ENCODE measurements at places on chromosomes 6 and 20.

GRCh38 chr6:28635547-28636158 lies 110.0 kb downstream of the GPX5 start:
- ATAC-seq: no peak

GRCh38 chr6:157813191-157813590 lies 9.9 kb upstream of the SNX9 start:
- ATAC-seq: no peak

- ATAC-seq: no peak
Measured at GRCh38 chr20:4684837-4685413, 36.8 kb upstream of the PRND start.

DNA sequence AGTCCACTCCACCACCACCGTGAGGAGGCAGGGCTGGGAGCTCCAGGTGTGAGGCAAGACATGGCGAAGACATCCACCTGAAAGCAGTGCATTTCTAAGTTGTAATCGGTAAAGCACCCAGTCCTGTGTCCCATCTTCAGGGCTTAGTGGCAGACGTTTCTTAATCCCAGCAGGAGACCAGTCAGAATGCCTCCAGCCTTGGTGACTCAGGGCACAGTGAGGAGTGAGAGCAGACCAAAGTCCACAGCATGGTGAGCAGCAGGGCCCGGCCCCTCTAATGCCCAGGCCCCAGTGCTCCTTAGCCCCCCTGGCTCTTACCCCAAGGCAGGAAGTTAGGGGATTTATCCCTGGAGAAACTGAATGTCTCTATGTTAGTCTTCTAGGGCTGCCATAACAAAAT lies 183.9 kb downstream of the SYNDIG1 start:
- ATAC-seq: no peak

- peak; percentile 62 for ATAC-seq
Measured at GRCh38 chr20:63896264-63897105, 1.6 kb downstream of the DNAJC5 start.

DNA sequence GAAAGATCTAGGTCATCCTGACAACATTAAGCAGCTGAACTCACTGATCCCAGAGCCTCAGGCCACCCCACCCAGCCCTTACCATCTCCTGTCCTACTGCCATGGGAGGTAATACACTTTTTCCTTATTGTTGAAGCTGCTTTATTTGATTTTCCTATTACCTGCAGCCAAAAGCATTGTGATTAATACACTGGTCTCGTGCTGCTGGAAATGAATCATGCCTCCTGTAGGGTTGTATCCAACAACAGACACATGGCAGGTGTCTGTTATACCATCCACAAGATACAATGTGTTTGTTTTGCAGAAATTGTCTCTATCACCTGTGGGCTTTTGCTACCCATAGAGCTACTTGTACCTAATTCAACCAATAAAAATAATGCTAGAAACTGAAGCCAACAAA lies 34.2 kb downstream of the MYLIP start:
- no peak for ATAC-seq

DNA sequence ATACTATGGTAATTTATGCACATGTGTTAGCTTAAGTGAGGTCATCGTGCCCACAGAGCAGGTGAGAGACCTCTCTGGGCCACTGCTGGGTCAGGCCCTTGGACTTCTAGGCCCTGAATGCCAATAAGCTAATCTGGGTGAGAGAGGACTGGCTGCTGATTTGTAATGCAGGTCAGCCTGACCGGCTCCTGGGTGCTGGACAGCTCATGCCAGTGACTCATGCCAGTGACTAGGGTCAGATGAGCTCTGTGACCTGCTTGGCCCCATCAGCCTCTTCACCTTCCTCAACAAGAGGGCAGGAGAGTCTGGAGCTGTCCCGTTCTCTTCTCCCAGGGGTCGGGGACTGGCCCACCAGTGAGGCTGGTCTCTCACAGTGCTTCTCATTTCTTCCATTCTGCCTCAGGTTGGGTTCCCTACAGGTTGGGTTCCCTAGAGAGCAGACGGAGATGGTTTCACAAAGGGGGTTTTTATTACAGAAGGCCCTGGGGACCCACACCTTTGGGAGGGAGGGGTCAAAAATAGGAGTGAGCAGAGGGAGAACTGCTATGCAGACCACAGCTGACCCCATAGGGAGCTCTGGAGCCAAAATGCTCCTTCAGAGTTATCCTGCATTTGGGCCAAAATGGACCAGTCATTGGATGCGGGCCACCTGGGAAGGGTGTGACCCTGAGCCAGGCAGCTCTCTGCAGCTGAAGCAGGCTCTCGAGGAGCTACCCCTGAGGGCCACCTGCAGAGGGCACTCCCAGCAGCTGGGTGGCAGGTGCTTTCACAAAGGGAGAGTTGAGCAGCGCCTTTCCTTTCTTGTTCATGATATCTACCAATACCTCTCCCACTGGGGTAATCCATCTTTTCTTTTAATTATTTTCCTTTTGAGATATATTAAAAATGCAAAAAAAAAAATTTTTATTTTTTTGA lies 2.2 kb upstream of the OXT start:
- no peak for ATAC-seq

DNA sequence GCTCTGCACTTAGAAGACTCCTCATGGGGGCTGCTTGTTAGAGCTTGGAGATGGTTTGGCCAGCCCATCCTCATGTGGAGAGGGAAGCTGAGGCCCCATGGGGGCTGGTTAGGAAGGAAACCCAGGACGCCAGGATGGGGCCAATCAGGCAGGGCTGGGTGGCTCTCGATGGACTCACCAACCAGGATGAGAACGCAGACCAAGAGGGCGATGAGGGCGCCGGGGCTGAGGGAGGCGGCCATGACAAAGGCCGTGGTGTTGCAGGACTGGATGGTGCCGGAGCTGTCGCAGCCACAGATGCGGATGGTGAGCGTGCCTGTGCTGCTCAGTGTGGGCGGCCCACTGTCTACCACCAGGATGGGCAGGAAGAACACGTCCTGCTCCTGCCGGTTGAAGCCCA lies 59.7 kb downstream of the CD40 start:
- ATAC-seq: no peak

DNA sequence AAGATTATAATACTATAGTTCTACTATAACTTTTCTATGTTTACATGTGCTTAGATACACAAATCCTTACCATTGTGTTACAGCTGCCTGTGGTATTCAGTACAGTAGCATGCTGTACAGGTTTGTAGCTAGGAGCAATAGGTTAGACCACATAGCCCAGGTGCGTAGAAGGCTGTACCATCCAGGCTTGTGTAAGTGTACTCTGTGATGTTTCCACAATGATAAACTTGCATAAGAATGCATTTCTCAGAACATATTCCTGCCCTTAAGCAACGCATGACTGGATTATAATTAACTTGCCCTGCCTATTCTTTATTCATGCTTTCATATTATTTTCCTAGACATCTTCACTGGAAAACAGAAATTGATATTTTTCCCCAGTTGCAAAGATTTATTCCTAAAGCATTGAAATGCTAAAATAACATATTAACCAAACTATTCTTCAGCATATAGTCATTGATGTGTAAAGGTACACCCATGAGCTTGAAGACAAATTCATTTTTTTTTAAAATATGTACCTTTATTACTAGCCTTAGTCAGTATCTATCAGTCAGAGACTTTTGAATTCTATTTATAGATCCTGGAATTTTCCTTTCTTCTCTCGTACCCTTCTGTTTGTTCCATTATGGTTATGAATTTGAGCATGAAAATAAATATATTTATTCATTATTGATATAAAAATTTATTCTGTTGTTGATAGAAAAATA lies 7.2 kb upstream of the CTAGE9 start:
- no peak for ATAC-seq

- ATAC-seq: no peak
Measured at GRCh38 chr6:165543781-165544180, 119.3 kb downstream of the PDE10A start.

DNA sequence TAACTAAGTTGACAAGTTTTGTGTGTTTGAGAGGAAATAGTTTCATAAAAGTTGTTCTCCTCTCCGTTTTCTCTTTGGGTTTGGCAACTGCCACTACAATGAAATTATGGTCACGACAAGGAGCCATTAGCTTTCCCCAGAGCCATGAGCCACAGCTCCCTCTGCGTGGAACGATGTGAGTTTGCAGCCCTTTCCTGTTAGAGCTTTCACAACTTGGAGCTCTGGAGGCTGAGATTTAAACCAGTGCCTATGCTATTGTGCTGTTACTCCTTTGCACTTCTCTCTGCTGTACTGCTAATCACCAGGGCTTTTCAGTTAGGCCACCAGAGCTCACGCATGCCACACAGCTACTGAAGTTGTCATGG lies 29.3 kb upstream of the TXNDC5 start:
- peak; percentile 34 for ATAC-seq

DNA sequence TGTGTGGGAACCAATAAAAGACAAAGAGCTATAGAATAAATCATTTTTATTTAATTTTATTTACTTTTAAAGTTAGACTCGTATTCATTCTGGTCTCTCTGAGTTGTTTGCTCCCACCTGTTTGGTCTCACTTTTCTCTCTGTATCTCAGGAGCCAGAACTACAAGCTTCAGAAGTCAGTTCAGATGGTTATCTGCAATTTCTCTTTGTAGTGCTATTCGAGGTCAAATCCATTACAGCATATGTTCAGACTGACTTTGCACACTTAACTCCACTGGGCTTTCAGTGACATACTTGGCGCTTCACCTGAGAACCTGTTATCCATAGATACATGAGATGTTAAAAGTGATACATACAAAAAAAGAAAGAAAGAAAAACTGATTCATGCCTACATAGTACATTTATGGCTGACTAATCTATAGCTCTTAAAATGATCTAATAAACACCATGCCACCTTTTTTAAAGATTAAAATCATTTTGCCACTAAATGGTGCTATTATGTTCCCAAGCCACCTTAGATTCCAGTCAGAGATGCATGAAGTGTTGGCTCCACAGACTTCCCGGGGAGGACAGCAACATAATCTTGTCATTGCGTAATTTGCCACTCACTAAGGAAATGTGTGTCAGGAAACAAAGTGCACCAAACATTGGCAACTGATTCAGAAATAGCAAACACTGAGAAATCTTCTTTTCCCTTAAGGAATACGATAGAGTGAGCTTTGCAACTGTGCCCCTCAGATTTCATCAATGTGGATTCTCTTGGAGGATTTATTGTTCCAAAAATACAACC lies 396.7 kb downstream of the HACE1 start:
- ATAC-seq: no peak

DNA sequence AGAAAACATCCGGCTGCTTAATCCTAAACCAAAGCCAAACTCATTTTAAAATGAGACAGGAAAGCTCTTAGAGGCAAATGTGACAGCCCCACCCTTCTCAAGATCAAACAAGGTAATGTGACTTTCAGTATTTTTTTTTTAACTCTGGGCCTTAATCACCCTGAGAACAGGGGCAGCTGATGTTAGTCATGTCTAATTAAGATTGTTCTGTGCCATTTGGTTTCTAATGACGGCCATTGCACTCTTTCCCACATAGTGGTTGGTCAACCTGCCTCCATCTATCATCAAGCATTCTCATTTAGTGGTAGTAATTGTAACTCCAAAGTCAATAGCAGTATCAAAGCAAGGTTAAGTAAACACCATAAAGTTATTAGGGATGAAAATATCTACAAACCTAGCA lies 191.6 kb upstream of the EXOC2 start:
- ATAC-seq: no peak

- ATAC-seq: no peak
Measured at GRCh38 chr20:64210656-64211369, 44.7 kb upstream of the PCMTD2 start.

- no peak for ATAC-seq
Measured at GRCh38 chr6:44071670-44072451, 55.4 kb downstream of the MRPL14 start.

DNA sequence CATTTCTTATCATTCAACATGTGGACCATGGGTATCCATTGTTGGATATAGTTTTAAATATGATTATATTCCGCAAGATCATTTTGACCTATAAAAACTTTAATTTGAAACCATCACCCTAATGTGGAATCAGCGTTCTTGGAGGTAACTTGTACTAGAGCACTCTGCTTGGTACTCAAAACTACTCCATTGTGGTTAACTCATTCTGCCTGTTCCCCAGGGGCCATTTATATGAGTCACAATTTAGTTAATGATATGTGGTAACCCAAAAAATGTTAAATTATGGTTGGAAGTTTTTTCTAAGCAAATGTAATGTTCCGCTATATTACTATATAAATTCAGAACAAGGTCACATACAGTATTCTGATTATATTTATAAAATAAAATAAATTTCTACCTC lies 109.3 kb downstream of the TRDN start:
- ATAC-seq: no peak

DNA sequence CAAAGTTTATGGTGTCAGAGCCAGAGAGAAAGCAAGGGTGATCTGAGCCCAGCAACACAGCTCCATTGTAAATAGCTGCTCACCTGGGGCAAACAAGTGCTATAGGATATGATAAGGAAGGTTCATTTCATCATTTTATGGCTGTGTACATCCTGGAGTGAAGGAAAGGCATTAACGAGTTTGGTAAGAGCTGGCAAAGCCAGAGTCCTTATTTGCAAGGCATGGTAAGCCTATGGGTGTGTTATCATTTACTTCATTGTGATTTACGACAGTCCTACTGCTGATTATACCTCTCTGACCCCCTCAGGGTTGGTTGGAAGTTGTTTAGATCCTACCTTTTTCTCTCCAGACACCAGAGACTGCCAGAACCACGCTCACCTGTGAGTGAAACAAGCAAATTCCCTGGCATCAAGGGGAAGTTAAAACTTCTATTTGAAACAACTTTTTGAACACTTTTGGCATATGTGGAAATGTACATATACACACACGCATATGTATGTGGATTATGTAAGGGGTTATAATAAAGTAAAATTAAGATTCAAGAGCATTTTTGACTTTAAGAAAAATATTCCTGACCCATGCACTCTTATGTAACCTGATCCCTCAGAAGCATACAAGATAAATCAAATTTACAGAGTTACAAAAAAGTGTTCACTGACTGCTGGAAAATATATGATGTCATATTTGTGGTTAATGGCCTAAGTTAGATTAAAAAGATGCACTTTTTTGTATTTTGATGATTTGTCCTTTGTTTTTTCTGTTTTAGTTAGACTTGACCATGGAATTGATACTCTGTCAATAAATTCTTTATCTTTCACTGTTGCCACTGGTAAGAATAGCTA lies 40.4 kb upstream of the EDN1 start:
- ATAC-seq: no peak

GRCh38 chr20:51104960-51105920 lies 82.3 kb upstream of the KCNG1 start:
- ATAC-seq: no peak

- ATAC-seq: no peak
Measured at GRCh38 chr6:81093051-81093450, 659.4 kb downstream of the TENT5A start.

- ATAC-seq: no peak
Measured at GRCh38 chr6:12717356-12717755, 789 bp downstream of the PHACTR1 start.

- no peak for ATAC-seq
Measured at GRCh38 chr6:83152913-83153312, 40.2 kb downstream of the PGM3 start.

Data from stimulated activated memory B cell treated with anti-CD40 and anti-IgM and Interleukin-4, amounts not matched to agents 10 μg/mL and 1 μg/mL and 100 μg/mL, for 72 hours (primary cell).